ENCODE measurements at places on chromosomes 3 and 15.

DNA sequence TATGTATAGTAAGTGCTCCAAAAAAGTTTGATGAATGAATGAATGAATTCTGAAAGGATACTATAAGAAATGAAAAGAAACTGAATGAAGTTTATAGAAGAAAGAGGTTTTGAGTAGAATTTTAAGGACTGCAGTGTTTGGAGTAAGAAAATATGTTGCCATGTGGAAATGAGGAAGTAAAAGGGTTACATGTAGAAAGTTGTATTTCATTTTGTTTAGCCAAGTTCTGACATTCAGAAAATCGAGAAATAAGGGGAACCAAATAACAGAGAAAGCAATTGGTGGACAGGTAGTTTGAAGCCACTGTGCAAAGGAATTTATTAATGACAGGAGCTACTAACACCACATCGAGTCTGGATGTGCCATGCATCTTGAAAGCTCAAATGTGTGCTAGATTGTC is 200.7 kb downstream of the SATB1 start:
- DNase-seq, result no peak

- no peak for DNase-seq
Measured at GRCh38 chr3:197394464-197395321, 96.3 kb upstream of the DLG1 start.

DNA sequence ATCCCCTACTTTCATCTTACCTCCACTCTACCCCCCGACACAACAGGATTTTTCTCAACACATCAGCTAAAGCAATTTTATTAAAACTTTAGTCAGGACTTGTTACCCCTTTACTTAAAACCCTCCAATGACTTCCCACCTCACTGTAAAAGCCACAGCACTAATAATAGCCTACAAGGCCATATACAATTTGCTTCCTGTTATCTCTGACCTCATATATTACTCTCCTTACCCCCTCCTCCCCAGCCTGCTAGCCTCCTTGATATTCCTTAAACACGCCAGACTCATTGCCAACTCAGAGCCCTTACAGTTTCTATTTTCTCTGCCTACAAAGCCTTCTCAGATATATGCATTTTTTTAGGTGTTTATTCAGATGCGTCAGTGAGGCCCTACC is 54.4 kb downstream of the DCUN1D1 start:
- DNase-seq, result peak; percentile 16

DNA sequence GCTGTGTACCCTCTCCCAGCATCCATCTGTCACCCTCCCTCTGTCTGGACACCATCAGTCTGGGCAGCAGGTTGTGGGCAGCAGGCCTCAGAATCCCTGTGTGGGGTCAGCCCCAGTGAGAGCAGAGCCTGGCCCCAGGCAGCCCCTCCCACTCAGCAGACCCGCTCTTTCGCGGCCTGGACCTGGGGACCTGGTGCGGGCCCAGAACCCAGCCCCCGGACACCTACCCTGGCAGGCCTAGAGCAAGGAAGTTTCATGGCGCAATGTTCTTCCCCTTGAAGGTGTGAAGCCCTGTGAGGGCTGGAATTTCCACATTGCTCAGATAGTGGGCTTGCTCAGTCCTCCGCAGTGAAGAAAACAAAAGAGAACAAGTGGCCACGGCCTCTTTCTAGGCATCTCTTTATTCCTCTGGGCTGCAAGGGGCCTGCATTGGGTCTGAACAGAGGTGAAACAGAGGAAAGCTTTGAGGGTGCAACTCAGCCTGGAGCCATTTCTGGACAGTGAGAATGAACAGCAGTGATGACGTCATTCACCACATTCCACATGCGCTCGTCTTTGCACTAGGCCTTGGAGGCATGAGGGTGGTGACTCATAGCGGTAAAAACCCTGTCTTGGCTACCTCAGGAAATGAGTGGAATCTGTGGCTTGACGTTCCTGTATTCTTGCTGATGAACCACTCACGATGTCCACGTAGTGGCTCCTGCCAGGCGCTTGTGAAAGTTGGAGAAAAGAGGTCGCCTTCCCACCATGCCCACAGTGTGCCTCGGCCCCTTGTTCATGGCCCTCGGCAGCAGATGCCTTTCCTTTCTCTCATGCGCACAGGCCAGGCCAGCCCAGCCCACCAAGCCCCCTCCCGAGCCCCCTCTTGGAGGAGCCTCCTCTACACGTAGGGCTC is 66.1 kb downstream of the SLC30A4 start:
- DNase-seq, result peak; percentile 98

GRCh38 chr15:96720251-96720650 is 389.8 kb downstream of the NR2F2 start:
- DNase-seq, result peak; percentile 48

DNA sequence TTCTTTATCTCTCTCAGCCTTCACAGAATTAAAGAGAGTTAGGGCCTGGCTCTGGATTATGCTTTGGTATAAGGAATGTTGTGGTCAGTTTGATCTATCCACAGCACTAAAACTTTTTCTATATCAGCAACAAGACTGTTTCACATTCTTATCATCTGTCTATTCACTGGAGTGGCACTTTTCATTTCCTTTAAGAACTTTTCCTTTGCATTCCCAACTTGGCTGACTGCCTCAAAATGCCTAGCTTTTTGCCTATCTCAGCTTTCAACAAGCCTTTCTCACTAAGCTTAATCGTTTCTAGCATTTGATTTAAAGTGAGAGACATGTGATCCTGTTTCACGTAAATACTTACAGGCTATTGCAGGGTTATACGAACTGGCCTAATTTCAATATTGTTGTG is 471.8 kb downstream of the GBE1 start:
- no peak for DNase-seq

DNA sequence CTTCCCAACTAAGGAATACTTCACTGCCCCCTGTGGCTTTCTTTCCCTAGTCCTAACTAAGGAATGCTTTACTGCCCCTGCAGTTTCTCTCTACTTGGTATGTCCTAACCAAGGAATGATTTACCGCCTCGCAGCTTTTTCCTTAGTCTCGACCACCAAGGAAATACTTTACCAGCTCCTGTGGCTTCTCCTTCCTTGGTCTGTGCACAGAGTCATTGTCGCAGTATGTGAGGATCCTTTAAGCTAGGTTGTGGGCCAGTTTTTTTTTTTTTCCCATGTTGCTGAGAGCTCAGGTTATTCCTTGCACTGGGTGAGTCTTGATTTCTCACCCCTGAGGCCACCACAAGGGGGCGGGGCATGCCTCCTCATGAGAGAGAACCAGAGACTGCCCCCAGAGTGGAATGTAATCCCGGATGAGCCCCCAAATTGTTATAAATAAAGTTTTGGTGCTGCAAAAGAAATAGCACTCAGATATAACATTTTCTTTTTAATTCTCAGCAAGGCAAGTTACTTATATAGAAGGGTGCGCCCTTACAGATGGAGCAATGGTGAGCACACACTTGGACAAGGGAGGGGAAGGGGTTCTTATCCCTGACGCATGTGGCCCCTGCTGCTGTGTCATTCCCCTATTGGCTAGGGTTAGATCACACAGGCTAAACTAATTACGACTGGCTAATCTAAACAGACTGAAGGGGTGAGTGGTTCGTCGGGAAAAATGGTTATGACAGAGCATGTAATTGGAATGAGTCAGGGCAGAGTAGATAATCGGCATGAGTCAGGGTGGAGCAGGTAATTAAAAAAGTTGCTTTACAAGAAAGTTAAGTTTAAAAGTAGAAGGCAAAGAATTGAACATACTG is 27.0 kb downstream of the NDUFB4 start:
- DNase-seq, result peak; percentile 35

- no peak for DNase-seq
Measured at GRCh38 chr3:24956613-24957012, 462.0 kb upstream of the THRB start.

GRCh38 chr3:122955916-122956692 is 71.5 kb downstream of the SEMA5B start:
- DNase-seq, result no peak

- DNase-seq, result no peak
Measured at GRCh38 chr15:90572893-90573292, 43.2 kb downstream of the CRTC3 start.

DNA sequence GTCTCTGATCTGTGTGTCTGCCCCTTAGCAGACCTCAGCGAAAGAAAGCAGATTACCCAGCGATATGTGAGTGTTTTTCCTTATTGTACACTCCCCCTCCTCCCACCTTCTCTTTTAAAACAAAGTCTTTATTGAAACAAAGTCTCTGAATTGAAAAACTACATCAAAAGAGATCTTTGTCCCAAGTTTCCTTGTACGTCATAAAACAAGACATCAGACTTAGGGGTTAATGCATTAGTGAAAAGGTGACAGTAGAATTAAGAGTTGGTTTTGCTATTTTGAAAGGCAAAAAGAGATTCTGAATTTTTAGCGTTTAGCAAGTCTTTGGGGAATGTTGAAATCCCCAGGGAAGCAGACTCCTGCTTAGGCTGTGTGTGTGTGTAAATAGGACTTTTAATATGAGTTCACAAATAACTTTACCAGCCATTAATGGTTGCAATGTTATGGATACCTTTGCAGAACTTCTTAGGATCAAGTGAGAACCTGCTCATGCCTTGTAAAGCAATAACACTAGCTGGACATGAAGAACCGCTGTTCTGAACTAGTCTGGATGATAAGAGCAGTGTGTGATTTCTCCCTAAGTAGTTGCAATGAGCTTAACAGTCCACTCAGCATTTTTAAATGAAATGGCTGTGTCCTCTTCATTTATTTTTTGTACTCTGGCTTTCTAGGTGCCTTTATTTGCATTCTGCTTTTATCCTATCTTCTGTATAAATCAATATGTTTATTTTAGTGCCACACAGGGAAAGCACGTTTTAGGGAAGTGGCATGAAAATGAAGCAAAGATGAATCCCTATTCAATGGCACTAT is 136.6 kb downstream of the MCTP2 start:
- no peak for DNase-seq

- peak; percentile 39 for DNase-seq
Measured at GRCh38 chr3:154244644-154245043, 79.6 kb downstream of the DHX36 start.

- no peak for DNase-seq
Measured at GRCh38 chr3:97860364-97860763, 38.6 kb downstream of the CRYBG3 start.

- DNase-seq, result no peak
Measured at GRCh38 chr15:92271179-92271578, 122.5 kb upstream of the ST8SIA2 start.

DNA sequence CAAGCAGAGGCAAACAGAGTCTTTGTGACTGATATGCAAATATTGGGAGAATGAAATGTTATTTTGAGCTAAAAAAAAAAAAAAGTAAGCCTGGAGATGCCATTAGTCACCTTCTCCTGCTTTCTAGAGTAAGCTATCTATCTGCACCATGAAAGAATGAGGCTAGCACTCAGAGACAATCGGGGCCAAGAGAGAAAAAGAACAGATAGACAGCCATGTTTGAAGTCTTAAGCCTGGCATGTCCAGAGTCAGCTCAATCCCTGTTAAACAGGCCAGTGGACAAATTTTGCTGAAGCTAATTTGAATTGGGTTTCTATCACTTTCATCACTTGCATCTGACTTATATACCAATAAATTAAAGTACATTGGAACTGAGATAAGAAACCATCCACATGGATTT is 204.4 kb downstream of the SLC9A9 start:
- no peak for DNase-seq
